ENCODE measurements at places on chromosomes 7 and 10.

GRCh38 chr10:114052255-114052654 lies 8.6 kb downstream of the ADRB1 start:
- no peak for DNase-seq

- DNase-seq, result no peak
Observed at GRCh38 chr7:90593205-90593604, 2.9 kb upstream of the CDK14 start.

- DNase-seq, result no peak
Observed at GRCh38 chr10:122510326-122510725, 49.0 kb downstream of the HTRA1 start.

- no peak for DNase-seq
Observed at GRCh38 chr10:111522551-111522950, 445.7 kb downstream of the ADRA2A start.

- no peak for DNase-seq
Observed at GRCh38 chr10:86300399-86300925, 66.1 kb downstream of the GRID1 start.

DNA sequence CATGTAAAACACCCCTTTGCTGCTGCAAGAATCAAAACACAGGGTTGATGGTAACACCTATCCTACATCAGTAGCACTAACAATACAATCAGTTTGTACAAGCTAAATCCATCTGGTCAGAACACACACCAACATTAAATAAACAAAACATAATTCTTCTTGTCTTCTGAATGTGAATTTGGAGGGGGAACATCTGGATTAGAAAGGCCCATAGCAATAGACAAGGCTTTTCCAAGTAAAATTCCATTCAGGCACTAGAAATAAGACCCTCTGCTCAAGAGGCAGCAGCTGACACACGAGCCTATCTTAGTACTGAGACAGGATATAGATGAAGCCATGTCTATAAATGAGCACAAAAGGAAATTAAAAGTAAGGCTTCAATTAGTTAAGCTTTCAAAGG lies 839.9 kb upstream of the LRRTM3 start:
- DNase-seq, result no peak

GRCh38 chr10:132881186-132881920 lies 61.0 kb downstream of the CFAP46 start:
- no peak for DNase-seq

- DNase-seq, result no peak
Observed at GRCh38 chr10:70981171-70981836, 92.9 kb upstream of the PCBD1 start.

GRCh38 chr7:76513817-76514799 lies 3.8 kb downstream of the UPK3B start:
- DNase-seq, result no peak

- no peak for DNase-seq
Observed at GRCh38 chr10:129605266-129605985, 138.4 kb downstream of the MGMT start.

- no peak for DNase-seq
Observed at GRCh38 chr10:117412469-117413010, 37.3 kb upstream of the PDZD8 start.

DNA sequence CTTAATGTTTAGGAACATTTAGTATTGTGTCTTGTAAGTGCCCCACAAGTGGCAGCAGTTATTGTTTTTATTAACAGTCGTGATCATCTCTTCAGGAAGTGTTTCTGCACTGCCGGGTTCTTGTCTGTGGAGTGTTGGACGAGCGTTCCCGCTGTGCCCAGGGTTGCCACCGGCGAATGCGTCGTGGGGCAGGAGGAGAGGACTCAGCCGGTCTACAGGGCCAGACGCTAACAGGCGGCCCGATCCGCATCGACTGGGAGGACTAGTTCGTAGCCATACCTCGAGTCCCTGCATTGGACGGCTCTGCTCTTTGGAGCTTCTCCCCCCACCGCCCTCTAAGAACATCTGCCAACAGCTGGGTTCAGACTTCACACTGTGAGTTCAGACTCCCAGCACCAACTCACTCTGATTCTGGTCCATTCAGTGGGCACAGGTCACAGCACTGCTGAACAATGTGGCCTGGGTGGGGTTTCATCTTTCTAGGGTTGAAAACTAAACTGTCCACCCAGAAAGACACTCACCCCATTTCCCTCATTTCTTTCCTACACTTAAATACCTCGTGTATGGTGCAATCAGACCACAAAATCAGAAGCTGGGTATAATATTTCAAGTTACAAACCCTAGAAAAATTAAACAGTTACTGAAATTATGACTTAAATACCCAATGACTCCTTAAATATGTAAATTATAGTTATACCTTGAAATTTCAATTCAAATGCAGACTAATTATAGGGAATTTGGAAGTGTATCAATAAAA lies 22.2 kb downstream of the PLA2G12B start:
- DNase-seq, result no peak

DNA sequence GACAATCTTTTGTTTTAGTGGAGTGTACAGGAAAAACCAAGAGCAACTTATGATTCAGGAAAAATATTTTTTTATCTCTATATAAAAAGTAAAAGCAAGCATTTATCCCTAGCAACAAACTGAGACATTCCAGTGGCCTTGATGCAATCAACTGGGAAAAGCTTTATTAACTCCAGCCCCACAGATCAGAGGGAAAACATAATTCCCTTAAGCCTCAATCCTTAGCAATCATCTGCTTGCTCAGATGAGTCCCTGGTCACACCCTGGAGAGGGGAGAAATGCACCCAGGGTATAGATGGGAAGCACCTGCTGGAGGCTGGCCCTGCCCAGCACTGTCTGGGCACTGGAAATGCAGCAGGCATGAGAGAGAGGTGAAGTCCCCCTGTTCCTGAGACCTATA lies 636.6 kb downstream of the TNS3 start:
- no peak for DNase-seq

DNA sequence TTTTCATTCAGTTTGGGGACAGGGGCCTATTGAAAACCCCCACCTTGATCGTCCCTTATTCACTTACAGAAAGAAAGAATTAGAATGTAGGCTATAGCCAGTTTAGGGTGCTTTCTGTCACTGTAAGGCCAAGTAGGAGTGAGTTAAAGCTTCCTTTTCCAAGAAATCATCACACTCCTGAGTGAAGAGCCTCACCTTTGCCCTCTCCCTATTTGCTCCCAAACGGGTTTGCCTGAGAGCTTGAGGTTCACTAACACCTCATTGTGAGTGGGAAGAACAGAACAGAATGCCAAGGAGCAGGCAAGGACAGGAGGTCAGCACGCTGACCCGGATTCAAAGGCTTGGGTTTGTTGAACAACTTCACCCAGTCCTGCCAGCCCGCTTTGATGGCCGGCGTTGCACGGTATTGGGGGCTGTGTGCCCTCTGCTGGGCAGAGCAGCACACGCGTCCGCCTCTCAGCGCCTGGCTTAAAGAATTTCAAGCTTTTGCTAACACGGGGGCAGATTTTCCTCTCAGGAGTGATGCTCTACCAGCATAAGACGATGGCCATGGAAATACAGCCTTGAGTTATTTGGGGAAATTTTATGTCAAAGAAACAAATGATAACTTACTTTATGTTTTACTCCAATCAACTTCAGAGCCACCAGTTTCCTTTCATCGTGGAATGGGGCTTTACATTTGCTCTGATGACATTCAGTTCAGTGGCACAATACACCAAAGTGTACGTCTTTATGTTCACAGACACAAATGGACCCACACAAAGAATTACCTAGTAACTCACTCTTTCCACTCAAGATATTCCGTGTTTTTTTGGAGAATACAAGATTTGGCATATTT lies 470.0 kb downstream of the SUGCT start:
- peak; percentile 29 for DNase-seq

DNA sequence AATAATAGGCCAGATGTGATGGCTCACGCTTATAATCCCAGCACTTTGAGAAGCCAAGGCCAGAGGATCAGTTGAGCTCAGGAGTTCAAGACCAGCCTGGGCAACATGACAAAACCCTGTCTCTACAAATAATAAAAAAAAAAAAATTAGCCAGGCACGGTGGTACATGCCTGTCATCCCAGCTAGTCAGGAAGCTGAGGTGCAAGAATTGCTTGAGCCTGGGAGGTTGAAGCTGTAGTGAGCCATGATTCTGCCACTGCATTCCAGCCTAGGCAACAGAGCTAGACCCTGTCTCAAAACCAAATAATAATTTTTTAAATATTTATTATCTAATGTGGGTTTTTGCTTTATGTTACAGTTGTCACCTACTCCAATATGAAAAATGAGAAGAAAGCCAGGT lies 178.9 kb downstream of the ADK start:
- DNase-seq, result no peak

DNA sequence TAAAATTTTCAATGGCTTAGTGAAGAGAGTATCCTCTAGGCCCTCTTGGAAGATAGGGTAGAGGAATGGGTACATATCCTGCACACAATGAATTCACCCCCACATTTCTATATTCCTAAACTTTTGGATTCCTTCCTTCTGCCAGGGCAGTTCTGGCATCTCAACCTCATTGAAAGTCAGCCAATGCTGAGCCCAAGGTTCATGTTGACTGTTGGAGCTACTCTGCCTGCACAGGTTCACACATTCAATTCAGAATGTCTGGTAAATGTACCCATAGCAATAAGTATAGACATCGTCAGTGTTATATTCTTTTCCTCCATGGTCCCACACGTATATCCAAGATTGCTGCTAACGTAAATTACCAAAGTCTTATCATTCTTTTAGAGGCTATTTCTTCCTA lies 48.9 kb upstream of the STARD3NL start:
- DNase-seq, result no peak

Measured in inflammatory macrophage treated with lipopolysaccharide for 1 hour (primary cell).